Adipocyte (in vitro differentiated cells): ENCODE measurements at places on chromosomes 4 and X.

GRCh38 chr4:154727540-154727939 lies 16.3 kb upstream of the LRAT start:
- DNase-seq, result no peak

- peak; percentile 91 for DNase-seq
Measured at GRCh38 chr4:145545538-145546174, 64.0 kb downstream of the SMAD1 start.

- no peak for DNase-seq
Measured at GRCh38 chrX:72115380-72115779, 16.3 kb downstream of the RTL5 start.

DNA sequence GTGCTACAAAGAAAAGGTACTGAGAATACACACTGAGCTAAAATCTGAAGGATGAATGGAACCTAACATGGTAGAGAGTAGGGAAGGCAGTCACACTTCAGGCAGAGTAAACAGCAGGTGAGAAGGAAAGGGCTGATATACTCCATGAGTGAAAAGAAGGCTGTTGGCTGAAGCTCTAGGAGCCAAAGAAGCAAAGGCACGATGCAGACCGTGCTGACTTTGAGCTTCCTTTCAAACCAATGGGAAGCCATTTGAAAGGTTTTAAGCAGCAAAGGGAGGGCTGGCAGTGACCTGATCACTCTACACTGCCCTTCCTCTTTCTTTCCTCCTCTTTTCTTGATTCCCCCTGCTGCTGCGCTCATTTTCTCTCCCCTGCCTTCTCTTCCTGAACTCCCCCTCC lies 66.4 kb downstream of the TMEM154 start:
- DNase-seq, result no peak

DNA sequence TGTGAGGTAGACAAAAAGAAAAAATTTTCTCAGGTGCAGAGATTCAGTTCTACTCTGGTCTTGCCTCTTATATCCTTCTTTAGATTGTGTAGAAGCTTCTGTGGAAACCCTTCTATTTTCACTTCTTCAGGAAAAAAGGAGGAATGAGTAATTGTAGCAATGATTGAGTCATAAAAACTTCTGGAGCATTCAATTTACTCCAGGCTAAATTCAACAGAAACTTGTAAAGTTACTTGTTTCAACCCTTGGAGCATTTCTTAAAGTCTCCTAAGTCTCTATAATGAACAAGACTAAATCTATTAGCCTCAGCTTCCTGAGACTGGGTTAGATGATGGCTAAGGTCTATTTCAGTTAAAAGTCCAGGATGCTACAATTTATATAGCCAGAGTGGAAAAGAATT lies 29.9 kb downstream of the BOD1L1 start:
- peak; percentile 39 for DNase-seq

- DNase-seq, result peak; percentile 85
Measured at GRCh38 chr4:113106108-113106507, 56.7 kb downstream of the ANK2 start.

- no peak for DNase-seq
Measured at GRCh38 chr4:189374176-189374575, 566.5 kb upstream of the FRG1 start.

DNA sequence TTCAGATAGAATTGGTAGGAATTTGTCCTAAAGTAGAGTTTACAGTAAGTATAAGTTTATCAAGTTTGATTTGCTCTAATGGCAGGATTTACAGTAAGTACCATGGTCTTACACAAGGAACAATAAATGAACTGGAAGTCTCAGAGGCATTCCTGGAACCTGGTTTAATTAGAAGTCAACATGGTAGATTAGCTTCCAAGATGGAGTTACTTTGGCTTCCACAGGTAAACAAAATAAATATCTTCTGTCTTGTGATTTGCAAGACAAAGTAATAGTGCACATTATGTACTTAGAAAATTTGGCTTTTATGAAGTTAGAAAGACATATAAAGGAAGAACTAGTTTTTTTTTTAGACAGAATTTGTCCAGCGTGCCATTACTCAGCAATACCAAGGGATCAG lies 190.7 kb downstream of the GLUD2 start:
- DNase-seq, result no peak

- DNase-seq, result no peak
Measured at GRCh38 chrX:10167573-10167972, 10.8 kb downstream of the CLCN4 start.

- no peak for DNase-seq
Measured at GRCh38 chrX:102728646-102729045, 8.1 kb downstream of the GPRASP3 start.
